Activated CD4-positive, alpha-beta T cell treated with anti-CD3 and anti-CD28 coated beads, Interleukin-2, amount 10 ng/mL, durations not matched to agents 24 days and 14 days (primary cell): ENCODE measurements at places on chromosomes 7 and 10. TPM values are rescaled to one million over a fixed set of nuclear protein-coding genes. Genes with fewer than 3 reads are reported as not detected.
A peak's percentile ranks its signal among the peaks of the same experiment; 100 is the strongest.

GRCh38 chr7:157570531-157571200 lies 233.9 kb downstream of the DNAJB6 start:
- DNase-seq = no peak

DNA sequence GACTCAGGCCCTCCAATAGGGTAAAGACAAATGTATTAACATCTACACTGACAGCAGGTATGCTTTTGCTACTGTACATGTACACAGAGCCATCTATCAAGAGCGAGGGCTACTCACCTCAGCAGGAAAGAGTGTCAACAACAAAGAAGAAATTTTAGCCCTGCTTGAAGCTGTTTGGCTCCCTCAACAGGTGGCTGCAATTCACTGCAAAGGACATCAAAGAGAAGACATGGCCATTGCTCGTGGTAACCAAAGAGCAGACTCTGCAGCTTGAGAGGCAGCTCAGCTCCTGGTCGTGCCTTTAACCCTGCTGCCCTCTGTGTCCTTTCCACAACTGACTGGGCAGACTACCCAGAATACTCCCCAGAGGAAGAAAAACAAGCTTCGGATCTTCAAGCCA lies 5.1 kb downstream of the AKR1B15 start:
- no peak for DNase-seq

DNA sequence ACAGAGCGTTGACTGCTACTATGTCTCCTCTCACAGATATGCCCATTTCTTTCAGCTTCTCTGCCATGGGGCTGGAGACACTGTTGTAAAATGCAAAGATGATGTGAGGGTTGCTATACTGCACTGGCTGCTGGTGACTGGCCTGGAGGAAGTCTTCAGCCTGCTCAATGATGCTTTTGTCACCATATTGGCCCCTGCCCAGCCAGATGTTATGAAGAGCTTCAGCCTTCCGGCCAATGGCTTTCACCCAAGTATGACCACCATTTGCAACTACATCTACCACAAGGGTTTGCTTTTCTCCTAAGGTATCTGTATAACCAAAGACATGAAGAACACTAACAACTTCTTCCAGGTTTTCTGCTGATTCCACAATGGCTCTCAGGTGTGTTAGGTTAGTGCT lies 1.6 kb downstream of the C7orf25 start:
- no peak for DNase-seq

GRCh38 chr10:9301554-9301953 lies 1247.1 kb downstream of the GATA3 start:
- DNase-seq = no peak

DNA sequence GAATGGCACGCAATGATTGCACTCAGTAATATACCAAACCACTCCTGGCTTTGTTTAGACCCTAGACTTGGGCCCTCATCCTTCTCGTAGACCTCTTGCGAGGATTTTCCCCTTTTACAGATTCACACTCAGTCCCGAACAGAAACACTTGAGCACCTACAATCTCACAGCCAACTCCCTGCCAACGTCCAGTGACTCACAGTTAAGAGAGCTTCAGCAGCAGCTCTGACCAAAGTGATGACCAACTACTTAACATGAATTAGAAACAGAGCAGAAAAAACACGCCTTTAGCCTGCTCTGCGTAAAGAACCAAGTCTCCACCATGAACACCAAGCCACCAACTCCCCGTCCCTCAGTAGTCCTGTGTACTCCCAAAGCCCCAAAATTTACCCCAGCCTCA lies 2.2 kb downstream of the DNAJC30 start:
- DNase-seq = no peak

- DNase-seq = peak; percentile 90
Measured at GRCh38 chr7:130063036-130063435, 7.3 kb upstream of the KLHDC10 start.

GRCh38 chr10:24873281-24873683 lies 79.1 kb downstream of the PRTFDC1 start:
- no peak for DNase-seq

GRCh38 chr7:130289478-130289877 lies 3.5 kb upstream of the CPA4 start:
- DNase-seq = no peak

DNA sequence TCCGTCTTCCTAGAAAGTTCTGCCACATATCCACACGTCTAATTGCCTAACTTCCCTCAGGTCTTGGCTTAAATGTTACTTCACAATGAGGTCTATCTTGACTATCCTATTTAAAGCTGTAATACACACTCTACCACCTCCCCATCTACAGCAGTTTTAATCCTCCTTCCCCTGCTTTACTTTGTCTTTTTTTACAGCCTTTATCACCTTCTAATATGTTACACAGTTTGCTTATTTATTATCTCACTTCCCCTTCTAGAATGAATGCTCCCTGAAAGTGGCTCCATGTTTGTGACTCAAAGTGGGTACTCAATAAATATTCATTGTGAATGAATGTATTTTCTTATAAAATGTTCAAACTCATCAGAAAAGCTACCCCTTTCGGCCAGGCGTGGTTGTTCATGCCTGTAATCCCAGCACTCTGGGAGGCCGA lies 13.6 kb upstream of the MICU1 start:
- no peak for DNase-seq

- no peak for DNase-seq
Measured at GRCh38 chr7:50988465-50988864, 205.8 kb upstream of the GRB10 start.

Gene SCD
- 252 and 256 TPM in 2 replicates for total RNA-seq

Gene TET1
- 0.96 and 1.2 TPM in 2 replicates for total RNA-seq

Gene CPEB3
- 2.2 and 2.5 TPM in 2 replicates for total RNA-seq

Gene CLRN3
- total RNA-seq = not detected in 2 replicates

Gene FAM237B
- not detected in 2 replicates for total RNA-seq

Gene PDE1C
- not detected in 2 replicates for total RNA-seq

Gene NCOA4
- total RNA-seq = 95.2 and 98.2 TPM in 2 replicates
